ENCODE measurements at places on chromosomes 16 and 17.

- DNase-seq = no peak
Observed at GRCh38 chr16:58425756-58426494, 33.7 kb downstream of the GINS3 start.

GRCh38 chr16:71840052-71840451 lies 5.7 kb upstream of the ATXN1L start:
- DNase-seq = no peak

DNA sequence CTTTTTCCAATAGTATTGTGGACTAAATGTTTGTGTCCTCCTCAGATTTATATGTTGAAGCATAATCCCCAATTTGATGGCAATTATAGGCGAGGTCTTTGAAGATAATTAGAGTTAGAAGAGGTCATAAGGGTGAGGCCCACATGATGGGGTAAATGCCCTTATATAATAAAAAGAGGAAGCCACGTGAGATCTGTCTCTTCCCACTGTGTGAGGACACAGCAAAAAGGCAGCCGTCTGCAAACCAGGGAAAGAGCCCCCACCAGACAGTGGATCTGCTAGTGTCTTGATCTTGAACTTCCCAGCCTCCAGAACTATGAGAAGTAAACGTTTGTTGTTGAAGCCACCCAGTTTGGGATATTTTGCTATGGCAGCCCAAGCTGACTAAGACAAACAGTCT lies 76.0 kb downstream of the LYRM1 start:
- no peak for DNase-seq

GRCh38 chr17:31357091-31357490 lies 34.4 kb upstream of the RAB11FIP4 start:
- no peak for DNase-seq

GRCh38 chr16:4743226-4743878 lies 9.0 kb downstream of the DNAAF8 start:
- no peak for DNase-seq

DNA sequence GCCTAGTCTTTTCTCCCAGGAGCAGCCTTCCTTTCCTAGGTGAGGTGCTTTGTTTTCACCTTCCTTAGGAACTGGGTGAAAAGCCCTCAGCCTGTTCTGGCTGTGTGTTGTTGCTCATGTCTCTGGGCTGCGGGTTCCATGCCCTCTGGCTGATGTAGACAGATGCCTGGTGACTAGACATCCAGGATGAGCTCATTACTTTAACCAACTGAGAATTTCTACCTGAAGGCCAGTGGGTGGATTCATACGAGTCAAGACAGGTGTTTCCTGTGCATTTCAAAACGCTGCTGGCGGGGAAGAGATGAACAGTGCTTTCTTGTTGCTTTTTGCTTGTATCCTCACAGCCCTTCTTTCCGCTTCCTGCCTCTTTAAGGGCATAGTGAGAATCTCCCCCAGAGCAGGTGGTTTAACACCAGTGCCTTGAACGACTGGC lies 22.3 kb downstream of the SAP30BP start:
- no peak for DNase-seq

GRCh38 chr17:8060274-8060673 lies 21.4 kb downstream of the ALOX15B start:
- DNase-seq = peak; percentile 54

DNA sequence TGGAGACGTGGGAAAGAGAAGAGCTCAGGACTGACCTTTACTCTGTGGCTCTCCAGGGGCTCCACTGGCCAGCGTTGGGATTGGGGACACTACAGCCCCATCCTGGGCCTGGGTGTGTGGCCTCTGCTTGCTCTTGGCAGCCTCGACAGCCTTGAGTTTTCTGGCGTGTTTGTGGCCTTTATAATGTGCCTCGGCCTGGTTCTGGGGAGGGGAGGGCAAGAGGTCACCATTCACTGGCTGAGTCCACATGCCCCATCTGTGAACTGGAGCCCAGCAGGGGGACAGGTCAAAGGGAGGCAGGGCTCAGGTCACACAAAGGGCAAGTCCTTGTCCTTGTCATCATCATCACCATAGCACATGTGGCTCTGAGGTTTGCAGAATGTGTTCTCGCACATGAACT lies 11.7 kb downstream of the NKIRAS2 start:
- no peak for DNase-seq

DNA sequence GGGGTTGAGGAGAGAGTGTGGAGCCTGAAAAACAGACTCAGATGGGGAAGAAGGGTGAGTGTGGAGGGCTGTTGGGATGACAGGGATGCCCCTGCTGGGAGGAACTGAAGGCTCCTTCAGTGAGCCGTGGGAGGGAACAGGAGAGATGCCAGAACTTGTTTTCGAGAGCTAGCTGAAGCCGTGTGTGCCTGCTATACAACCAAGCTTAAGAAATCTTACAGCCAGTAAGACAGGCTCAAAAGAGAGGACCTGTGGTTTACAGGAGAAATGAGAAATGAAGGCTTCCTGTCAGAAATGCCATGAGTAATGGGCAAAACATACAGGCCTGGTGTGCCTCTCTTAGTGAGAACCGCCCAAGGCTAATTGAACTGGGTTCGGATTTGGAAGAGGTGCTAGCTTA lies 99.6 kb downstream of the SPACA3 start:
- DNase-seq = no peak

DNA sequence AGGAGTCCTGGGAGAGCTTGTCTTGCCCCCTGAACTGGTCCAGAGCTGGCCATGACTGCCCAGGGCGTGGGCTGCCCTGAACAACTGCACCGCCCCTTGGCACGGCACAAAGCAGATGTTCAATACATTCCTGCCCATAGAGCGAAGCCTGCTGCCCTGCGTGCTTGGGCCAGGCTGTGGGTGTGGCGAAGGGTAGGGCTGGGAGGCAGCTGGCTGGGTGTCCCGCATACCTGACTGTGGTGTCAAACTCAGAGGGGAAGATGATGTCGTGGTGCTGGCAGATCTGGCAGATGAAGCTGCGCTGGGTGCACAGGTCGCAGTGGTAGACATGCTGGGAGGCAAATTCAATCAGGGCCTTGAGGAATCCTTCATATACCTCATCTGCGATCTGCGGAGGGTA lies 124.2 kb upstream of the SMURF2 start:
- DNase-seq = no peak

DNA sequence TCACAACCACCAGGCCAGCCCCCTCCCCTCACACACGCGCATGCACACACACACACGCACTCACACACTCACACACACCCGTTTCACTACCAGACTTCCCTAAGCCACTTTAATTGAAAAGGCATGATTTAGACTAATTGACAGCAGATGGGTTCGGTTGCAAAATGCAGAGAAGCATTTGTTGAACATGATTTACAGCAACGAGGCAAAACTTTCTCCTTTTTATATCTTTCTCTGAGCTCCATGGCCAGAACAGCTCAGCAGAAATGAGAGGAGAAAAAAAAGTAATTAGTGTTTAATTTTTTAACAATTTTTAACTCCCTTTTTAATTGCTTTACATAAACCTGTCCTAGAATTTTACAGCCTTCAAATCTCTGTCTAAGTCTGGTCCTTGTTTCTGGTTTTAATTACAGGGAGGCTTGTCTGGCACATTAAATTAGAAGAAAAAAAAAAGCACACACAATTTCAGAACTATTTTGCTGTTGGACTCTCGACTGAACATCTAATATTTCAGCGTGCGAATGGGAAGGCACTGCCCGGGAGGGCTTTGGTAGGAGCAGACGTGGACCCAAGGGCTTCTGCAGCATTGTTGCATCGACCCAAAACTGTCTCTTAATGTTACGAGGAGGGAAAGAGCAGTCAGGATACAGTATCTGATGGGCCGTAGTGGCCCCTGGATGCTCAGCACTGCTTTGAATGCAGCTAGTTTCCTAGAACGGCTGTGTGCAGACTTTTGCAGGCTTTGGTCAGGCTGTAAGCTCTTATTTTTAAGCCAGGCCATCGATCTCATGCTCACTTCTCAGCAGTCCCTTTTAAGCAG lies 255.9 kb downstream of the SOX9 start:
- no peak for DNase-seq

Data from kidney (tissue), 22 donors.